ENCODE measurements at places on chromosomes 5 and 9.

DNA sequence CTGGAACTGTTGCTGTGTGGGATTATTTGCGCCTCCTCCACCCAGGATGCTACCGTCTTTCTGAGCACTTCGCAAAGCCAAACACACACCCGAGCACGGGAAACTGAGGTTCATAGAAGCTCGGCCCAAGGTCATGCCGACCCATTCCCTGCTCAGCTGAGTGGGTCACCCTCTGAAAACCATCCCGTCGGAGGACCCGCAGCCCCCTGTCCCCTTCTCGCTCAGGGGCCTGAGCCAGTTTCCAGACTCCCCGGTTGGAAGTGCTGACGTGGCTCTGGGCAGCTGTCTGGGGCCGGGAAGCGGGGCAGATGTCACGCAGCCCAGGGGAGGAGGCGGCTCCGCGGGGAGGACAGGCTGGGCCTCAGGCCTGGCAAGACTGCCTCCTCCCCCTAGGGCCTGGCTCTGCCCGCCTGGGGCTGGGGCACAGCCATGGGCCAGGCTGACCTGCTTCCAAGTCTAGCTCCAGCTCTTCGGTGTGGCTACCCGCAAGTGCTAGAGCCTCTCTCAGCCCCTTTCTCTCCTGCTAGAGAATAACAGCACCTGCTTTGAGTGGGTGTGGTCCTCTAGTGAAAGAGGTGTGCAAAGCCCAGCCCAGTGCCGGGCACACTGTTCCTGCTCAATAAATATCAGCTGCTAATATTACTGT is 9.9 kb upstream of the CXXC5 start:
- DNase-seq: peak; percentile 64

GRCh38 chr9:133377721-133378216 is 1.6 kb downstream of the STKLD1 start:
- peak; percentile 70 for DNase-seq

- DNase-seq: no peak
Measured at GRCh38 chr9:93886911-93887310, 68.2 kb downstream of the BARX1 start.

DNA sequence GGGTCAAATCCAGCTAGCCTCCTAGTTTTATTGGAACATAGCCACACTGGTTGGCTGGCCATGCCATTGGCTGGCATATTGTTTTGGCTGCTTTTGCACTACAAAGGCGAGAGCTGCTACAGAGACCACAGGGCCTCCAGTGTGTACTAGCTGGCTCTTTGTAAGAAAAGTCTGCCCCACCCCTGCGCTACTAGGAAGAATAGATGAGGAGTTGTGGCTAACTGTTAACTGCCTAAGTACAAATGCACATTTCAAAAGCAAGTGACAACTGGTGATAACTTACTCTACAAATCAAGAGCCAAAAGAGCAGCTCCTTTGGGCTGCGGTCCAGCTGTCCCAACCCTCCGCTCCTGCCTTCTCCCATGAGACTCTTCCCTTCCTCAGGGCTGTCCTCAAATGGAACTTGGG is 63.9 kb downstream of the SERINC5 start:
- DNase-seq: no peak
